ENCODE measurements at places on chromosomes 1 and 21.

- H3K4me1 ChIP-seq: peaks cover 9% of the 10 kb centered on the region
- H3K36me3 ChIP-seq: peaks cover 39% of the 10 kb centered on the region
- H3K27ac ChIP-seq: no peak overlapping the region
- no peak for DNase-seq
Observed at GRCh38 chr21:41432562-41433460, 6.8 kb downstream of the MX1 start.

DNA sequence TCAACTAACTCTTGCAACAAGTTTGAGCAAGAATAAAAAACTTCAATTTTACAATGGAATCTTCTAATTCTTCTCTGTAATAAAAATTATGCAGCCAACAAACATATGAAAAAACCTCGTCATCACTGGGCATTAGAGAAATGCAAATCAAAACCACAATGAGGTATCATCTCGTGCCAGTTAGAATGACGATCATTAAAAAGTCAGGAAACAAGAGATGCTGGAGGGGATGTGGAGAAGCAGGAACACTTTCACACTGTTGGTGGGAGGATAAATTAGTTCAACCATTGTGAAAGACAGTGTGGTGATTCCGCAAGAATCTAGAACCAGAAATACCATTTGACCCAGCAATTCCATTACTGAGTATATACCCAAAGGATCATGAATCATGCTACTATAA is 327.5 kb upstream of the LYPLAL1 start:
- no peaks in the 10 kb centered on the region for H3K4me1 ChIP-seq
- DNase-seq: no peak
- H3K36me3 ChIP-seq: no peaks in the 10 kb centered on the region
- no peak overlapping the region for H3K4me3 ChIP-seq
- no peak overlapping the region for H3K27ac ChIP-seq
- H3K27me3 ChIP-seq: peaks cover 1% of the 10 kb centered on the region

GRCh38 chr1:156591432-156592157 is at the start of gene NAXE:
NAXE (plus strand) TSS chr1:156591776; CDS start chr1:156591805, 29 bp downstream.
- H3K4me3 ChIP-seq: peak within 1 kb of the TSS; percentile 91
- peaks cover 2% of the 10 kb centered on the region for H3K27me3 ChIP-seq
- peaks cover 17% of the 10 kb centered on the region for H3K4me1 ChIP-seq
- H3K36me3 ChIP-seq: peaks cover 3% of the 10 kb centered on the region

GRCh38 chr1:157045250-157046218 is at the start of gene ARHGEF11:
ARHGEF11 (minus strand) TSS chr1:157045742; CDS start chr1:157044330, 1,412 bp downstream.
- H3K4me1 ChIP-seq: peaks cover 7% of the 10 kb centered on the region
- H3K27ac ChIP-seq: peak within 1 kb of the TSS; percentile 20
- H3K27me3 ChIP-seq: peaks cover 12% of the 10 kb centered on the region
- no peaks in the 10 kb centered on the region for H3K36me3 ChIP-seq
- H3K4me3 ChIP-seq: peak within 1 kb of the TSS; percentile 97

Data from immature natural killer cell (primary cell).